OCI-LY7 (cell line): ENCODE measurements at places on chromosomes 7 and 10.
A peak's percentile ranks its signal among the peaks of the same experiment; 100 is the strongest.

GRCh38 chr7:33193308-33193864 lies 64.0 kb downstream of the BBS9 start:
- DNase-seq: peak; percentile 22

DNA sequence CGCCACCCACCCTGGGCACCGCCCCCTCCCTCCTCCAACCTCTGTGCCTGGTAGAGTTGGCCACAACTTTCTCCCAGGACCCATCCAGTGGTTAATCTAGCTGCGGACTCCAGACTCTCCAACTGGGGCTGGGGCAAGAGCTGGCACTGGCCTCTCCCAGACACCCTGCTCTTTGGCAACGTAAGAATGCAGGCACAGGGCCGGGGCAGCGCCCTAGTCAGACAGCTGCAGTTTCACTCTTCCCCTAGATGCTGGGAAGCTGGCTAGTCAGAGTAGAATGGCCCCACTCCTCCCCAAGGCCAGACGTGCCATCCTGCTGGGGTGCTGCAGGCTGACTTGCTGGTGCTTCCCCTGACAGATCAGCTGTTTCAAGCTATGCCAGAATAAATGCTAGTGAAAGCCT lies 22.1 kb downstream of the HSPA12A start:
- DNase-seq: no peak

- DNase-seq: peak; percentile 22
These were observed 128.1 kb upstream of the FAM20C start for GRCh38 chr7:64098-64915.

DNA sequence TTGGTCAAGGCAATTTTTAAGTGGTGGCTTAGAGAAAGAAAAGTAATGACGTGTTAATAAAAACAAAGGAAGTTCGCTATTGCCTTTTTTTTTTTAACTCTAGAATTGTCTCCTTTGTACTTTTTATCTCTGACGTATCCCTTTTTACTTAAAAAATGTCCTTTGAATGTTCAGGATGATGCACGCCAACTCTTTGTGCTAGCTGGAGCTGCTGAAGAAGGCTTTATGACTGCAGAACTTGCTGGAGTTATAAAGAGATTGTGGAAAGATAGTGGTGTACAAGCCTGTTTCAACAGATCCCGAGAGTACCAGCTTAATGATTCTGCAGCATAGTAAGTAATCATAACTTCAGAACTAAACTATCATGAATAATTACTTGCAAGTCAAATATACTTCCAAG lies 64.4 kb downstream of the GNAI1 start:
- no peak for DNase-seq

DNA sequence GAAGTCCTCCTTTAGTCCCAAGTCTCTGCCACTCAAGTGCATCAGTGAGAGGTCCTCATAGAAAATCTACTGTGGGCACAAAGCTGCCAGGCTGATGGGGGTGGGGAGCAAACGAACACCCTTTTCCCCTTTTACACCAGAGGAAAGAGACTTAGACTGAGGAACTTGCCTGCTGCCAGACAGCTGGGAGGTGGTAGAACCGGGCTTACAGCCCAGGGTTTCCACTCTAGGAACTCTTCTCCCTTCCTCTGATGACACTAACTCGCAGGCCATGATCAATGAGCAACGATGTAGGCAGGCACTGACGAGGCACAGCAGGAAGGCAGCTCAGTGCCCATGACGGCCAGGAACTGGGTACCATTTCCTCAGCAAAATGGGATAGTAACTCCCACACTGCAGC lies 11.0 kb upstream of the SH2D4B start:
- no peak for DNase-seq

DNA sequence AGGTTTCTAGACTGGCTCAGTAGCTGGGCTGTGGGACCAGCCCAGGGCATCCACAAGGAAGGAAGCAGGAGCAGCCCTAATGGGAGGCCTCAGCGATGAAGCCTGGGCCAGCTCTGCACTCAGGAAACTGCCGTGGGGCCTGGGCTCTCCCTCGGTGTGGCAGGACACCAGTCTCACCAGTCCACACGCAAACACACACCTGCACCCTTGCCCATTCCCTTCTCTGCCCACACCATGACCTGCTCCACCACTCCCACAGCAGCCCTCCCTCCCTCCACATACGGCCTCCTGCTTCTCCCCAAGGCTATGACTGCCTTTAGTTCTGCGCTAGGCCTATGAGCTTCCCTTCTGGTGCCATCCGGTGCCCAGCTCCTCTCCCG lies 7.1 kb downstream of the FGF8 start:
- DNase-seq: no peak

- peak; percentile 82 for DNase-seq
These were observed 36.7 kb downstream of the BTBD16 start for GRCh38 chr10:122307669-122308416.

DNA sequence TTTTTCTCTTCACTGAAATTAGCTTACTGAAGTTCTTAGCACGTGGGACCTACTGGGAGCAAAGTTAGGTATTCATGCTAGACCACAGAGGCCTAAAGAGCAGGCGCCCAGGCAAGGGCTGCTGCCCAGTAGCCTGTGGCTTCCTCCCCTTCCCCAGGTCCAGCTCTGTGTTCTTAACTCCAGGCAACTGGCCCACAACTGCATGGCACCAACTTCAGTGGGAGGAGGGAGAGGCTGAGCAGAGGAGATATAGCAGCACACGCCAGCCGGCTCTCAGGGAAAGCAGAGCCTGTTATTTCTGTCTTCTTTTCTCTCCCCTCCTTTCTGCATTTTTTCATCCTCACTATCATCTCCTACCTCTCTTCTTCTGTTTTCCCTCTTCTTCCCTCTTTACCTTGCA lies 67.4 kb downstream of the PCGF5 start:
- DNase-seq: no peak

DNA sequence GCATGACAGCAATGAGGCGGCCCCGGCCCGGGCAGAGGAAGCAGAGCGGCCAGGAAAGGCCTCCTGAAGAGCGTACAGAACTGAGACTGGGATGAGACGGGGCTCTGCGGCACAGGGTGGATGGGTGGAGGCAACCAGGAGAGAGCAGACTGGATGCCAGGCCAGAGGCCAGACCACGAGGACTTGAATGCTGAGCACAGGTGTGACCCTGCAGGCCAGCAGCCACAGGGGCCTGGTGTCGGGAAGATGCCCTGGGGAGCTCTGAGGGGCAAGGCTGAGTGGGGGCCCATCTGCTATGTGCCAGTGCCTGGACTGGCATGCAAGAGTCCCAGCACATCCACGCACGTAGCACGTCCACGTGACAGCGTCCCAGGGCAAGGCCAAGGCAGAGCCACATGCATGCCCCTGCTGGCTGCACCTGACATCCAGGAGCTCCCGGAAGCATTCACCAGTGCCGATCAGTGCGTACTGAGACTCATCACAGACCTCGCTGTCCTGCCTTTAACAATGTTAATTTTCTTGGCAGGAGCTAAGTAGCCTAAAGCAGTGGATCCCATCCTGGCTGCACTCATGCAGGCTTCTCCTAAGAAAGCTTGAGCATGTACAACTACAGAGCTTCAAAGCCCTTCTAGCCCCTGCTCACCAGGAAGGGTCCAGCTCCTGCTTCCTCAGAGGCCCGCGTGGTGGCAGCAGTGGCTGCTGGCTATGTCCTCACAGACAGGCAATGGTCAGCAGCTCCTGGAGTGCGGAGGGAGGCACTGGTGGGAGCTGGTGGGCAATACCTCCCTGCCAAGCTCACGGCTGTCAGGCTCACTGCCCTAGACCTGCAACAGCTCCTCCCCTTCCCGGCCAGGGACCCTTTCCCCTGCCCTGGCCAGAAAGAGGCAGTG lies 18.0 kb downstream of the GRID1 start:
- no peak for DNase-seq

- no peak for DNase-seq
These were observed 152.4 kb upstream of the CELF2 start for GRCh38 chr10:10865303-10865702.

DNA sequence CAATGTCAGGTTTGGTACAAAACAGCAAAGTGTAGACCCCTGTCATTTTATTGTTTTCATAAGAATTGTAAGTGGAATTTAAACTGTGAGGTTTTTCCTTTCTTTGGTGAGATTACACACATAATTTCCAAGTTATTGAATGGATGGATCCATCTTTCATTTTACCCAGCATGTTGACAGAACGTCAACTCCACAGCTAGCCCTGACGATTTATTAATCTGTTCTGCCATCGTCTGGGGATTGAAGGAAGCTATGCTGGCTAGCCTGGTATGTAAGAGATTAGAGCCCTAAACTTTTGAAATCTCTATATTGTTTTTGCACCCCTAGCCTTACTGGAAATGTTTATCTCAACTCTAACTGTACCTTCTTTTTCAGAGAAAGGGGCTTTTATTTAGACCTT lies 8.6 kb downstream of the WNT16 start:
- peak; percentile 45 for DNase-seq

DNA sequence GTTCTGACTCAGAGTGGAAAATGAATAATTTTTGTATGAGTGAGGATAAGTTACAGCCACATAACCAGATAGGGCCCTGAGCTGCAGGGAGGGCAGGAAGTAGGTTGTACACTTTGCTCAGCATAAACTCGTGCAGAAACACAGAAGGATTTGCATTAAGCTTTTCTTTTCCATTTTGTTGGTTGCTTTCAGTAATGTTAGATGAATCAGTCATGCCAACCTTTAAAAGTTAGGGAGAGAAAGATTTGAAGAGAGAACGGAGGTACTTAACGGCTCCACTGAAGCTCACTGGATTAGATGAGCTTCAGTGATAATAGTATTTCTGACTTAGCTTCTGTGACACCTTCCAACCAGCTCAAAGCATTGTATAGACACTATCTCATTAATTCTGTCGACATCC lies 348.1 kb downstream of the GATA3 start:
- no peak for DNase-seq

DNA sequence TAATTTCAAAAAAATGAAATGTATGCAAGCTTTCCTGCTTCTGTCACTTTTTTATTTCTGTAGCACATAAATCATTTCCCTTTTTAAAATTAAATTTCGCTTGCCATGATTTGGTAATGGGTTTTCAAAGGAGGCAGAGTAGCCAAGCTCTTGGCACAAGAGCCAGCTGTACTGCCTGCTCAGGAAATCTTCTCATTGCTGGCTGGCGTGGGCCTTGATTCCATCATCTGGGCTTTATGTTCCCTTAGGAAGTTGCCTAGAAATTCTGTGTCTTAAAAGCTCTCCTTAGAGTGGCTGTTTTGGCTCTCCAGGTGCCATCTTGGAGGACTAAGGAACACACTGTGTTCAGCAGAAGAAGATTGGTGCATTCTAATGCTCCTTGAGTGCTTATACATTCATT lies 107.4 kb downstream of the ARID5B start:
- DNase-seq: no peak

GRCh38 chr7:22184549-22185199 lies 172.3 kb downstream of the RAPGEF5 start:
- DNase-seq: no peak

GRCh38 chr10:52900593-52900992 lies 128.0 kb upstream of the MBL2 start:
- no peak for DNase-seq

GRCh38 chr7:24980534-24981170 lies 674 bp upstream of the OSBPL3 start:
- peak; percentile 71 for DNase-seq

GRCh38 chr7:105861224-105861623 lies 15.2 kb downstream of the ATXN7L1 start:
- no peak for DNase-seq

- DNase-seq: no peak
These were observed 89.1 kb downstream of the MMRN2 start for GRCh38 chr10:86868353-86868752.

- no peak for DNase-seq
These were observed 993 bp downstream of the PTPRN2 start for GRCh38 chr7:158586499-158587161.

- no peak for DNase-seq
These were observed 5.0 kb downstream of the TPK1 start for GRCh38 chr7:144830811-144831210.

GRCh38 chr10:92291921-92292845 lies 1.2 kb downstream of the MARCHF5 start:
- DNase-seq: peak; percentile 70

DNA sequence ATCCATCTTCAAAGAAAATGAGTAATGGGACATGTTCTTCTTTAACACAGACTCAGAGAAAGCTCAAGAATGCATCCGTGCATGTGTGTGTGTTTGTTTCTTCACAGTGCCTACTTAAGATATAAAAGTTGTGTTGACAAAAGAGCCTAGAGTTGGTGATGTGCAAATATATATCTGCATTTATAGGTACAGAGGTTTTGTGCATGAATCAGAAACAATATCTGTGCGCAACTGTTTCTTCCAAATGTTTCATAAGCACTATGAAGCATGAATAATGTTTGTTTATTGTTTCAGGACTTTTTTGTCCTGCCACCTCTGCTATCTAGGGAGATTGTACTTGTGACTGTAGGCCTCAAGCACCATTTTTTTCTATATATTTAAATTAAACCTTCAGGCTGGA lies 229.7 kb downstream of the CSTF2T start:
- no peak for DNase-seq

DNA sequence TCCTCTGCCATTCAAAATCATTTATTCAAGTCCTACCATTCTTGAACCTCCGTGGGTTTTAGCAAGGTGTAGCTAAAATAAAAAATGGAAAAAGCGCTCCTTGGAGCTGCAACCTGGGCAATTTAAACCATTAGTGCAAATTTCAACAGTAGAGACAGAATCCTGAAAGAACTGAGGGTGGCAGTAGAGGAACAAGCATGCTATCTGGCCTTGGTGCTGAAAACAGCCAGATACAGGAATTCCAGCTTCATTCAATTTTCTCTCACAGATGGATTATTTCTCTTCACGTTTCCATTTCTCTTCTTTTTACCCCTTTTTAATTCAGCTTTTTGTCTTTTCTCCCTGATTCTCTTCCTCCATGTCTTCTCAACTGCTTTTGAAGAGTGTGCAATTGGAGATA lies 77.7 kb downstream of the OTUD1 start:
- no peak for DNase-seq
